Thoracic aorta (tissue), 2 donors: ENCODE measurements at places on chromosomes 11 and 22.

DNA sequence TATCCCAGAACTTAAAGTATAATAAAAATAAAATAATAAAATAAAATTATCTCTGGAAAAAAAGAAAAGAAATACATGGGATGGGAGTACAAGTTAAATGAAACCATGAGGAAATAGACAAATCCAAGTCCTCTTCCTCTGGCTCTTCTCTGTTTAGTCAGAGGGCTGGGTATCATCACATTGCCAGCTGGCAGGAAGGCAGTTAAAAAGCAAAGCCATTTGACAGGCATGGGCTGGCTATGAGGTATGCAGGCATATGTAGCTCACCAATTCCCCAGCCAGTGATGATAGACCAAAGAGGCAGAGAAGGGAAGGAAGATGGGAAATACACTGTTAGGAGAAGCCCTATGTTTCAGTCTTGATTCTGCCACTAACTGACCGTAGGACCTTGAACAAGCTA lies 6.5 kb downstream of the LYVE1 start:
- DNase-seq: no peak

GRCh38 chr22:20011993-20012740 lies 4.5 kb downstream of the ARVCF start:
- DNase-seq: no peak

GRCh38 chr11:116397602-116398084 lies 375.1 kb downstream of the BUD13 start:
- DNase-seq: no peak

- DNase-seq: no peak
These were observed 737 bp downstream of the BCL2L13 start for GRCh38 chr22:17639247-17639741.

DNA sequence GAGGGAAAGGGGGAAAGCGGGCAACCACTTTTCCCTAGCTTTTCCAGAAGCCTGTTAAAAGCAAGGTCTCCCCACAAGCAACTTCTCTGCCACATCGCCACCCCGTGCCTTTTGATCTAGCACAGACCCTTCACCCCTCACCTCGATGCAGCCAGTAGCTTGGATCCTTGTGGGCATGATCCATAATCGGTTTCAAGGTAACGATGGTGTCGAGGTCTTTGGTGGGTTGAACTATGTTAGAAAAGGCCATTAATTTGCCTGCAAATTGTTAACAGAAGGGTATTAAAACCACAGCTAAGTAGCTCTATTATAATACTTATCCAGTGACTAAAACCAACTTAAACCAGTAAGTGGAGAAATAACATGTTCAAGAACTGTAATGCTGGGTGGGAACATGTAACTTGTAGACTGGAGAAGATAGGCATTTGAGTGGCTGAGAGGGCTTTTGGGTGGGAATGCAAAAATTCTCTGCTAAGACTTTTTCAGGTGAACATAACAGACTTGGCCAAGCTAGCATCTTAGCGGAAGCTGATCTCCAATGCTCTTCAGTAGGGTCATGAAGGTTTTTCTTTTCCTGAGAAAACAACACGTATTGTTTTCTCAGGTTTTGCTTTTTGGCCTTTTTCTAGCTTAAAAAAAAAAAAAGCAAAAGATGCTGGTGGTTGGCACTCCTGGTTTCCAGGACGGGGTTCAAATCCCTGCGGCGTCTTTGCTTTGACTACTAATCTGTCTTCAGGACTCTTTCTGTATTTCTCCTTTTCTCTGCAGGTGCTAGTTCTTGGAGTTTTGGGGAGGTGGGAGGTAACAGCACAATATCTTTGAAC lies 6.8 kb downstream of the MALAT1 start:
- no peak for DNase-seq

DNA sequence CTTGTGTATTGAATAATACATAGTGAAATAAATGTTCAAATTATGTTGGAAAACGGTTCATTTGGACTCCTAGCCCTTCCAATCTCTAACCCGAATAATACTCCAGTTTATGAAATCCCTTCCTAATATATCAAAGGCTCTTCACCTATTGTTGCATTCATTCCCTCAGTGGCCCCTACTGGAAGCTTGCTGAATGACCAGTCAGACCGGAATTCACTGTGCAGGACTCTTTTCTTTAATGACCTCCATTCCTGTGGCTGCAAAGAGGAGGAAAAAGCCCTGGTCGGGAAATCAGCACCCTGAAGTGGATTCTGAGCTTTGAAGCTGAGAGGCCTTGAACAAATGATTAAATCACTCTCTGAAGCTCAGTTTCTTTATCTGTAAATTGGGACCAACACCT lies 19.1 kb upstream of the RCN1 start:
- DNase-seq: no peak

DNA sequence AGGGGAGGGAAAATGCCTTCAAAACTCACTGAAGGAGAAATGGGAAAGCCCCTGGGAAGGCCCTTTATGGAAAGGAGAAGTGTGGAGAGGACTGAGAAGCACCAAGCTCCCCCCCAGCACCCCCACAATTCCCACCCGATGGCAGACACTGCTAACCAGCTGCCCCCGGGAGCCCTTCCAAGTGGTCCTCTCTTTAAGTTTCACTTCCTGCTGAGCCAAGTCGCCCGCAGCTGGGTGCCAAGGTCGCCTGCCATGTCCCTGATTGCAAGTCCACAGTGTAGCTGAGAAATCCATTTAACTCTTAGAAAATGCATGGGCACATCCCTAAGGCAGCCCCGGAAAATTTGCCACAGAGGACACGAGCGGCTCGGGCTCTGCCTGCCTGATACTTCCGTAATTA lies 68.2 kb downstream of the GALNT18 start:
- no peak for DNase-seq

GRCh38 chr11:71458146-71459070 lies 5.4 kb downstream of the NADSYN1 start:
- DNase-seq: no peak

GRCh38 chr11:75272821-75273301 lies 32.3 kb downstream of the TPBGL start:
- DNase-seq: no peak

- no peak for DNase-seq
These were observed 123.8 kb downstream of the DDX10 start for GRCh38 chr11:108788565-108789199.

- DNase-seq: no peak
These were observed 102.3 kb upstream of the TENM4 start for GRCh38 chr11:79543101-79543500.

- no peak for DNase-seq
These were observed 10.2 kb downstream of the TUBA8 start for GRCh38 chr22:18120857-18121256.

DNA sequence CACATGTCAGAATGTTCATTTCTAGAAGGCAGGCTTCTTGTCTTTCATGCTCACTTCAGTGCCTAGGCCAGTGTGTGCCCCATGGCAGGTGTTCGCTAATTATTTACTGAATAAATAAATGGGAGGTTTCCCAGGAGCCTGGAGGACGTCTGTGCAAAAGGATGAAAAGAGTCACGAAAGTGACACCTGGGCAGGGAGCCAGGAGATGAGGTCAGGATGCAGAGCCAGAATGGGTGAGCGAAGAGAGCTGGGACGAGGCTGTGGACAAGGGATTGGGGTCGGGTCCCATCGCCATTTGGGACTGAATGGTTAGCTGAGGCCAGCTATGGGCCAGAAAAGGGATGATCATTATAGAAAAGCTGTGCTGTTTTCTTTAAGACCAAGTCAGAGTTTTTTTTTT lies 560.4 kb downstream of the TBC1D22A start:
- no peak for DNase-seq

DNA sequence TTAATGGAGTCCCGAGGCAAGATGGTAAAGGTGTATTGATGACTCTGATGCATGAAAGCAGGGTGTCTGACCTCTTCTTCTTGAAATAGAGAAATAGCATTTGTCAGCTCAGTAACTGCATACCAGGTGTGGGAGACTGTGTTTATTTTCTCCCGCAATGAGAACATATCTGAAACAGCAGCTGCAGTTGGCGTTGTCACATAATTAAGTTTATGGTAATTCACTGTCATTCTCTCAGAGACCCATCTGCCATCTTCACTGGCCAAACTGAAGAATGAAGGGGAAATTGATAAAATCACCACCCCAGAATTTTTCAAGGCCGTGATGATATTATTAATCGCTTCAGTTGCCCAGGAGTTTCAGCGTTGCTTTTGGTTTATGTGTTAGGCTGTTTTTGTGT lies 20.1 kb upstream of the MCHR1 start:
- DNase-seq: no peak

DNA sequence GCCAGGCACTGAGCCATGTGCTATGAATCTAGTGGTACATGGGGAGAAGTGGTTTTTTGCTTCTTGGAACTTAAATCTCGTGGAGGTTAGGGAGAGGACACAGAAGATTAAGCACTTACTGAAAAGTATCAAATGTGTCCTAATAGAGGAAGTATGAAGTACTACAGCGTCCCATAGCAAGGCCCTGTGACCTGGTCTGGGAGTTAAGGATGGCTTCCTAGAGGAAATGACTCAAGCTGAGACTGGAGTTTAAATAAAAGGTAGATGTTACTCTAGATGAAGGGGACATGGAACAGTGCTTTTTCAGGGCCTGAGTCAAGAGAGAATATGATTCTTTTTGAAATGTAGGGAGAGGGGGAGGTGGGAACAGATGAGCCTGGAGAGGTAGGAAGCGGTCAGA lies 202.9 kb downstream of the GRIK4 start:
- DNase-seq: no peak

GRCh38 chr11:9529334-9529650 lies 44.2 kb upstream of the WEE1 start:
- no peak for DNase-seq

- DNase-seq: no peak
These were observed 52.2 kb downstream of the ANO5 start for GRCh38 chr11:22244986-22245592.

DNA sequence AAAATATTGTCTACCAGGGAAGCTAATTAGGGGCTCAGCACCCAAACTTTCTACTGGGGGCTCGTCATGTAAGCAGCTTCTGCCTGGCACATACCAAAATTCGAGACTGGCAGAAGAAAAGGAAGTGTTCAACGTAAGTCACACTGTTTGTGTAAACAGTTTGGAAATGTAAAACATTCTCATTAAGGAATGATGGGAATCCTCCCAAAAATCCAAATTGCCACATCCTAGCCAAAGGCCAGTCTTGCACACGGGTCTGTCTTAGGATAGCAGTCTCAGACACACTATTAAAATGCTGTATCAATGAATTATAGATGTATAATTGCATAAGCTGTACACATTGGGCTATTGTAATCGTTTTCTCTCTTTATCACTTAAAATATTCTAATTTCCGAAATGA lies 28.9 kb downstream of the CUL5 start:
- DNase-seq: no peak

DNA sequence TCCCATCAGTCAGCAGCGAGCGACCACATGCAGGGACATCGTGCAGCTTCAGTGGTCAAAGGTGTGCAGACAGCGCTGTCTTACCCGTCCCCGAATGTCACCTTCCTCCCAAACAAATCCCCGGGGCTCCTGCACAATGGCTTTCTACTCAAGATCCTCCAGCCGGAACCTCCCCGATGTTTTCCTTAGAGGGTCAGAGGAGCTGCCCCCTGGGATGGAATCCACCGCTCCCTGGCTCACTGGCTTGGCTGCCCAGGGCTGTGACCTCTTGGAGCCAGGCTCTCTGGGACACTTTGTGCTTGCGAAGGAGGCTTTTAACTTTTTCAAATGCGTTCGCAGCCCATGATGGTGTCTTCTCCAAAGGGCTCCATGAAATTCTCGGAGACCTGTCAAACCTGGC lies 17.3 kb upstream of the FGF19 start:
- DNase-seq: no peak

- no peak for DNase-seq
These were observed 8.9 kb upstream of the OR2D3 start for GRCh38 chr11:6911948-6912347.

- DNase-seq: no peak
These were observed 26.7 kb downstream of the EIF3F start for GRCh38 chr11:8013833-8014232.

- DNase-seq: no peak
These were observed 12.1 kb upstream of the ARHGAP8 start for GRCh38 chr22:44740307-44740706.
